ENCODE measurements at places on chromosomes 3 and 15.

DNA sequence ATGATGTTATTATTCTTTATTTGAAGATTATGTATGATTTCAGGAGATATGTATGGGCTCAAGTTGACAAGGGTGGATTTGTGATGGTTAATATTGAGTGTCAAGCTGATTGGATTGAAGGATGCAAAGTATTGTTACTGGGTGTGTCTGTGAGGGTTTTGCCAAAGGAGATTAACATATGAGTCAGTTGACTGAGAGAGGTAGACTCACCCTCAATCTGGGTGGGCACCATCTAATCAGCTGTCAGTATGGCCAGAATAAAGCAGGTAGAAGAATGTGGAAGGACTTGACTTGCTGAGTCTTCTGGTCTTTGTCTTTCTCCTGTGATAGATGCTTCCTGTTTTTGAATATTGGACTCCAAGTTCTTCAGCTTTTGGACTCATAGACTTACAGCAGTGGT, 973.7 kb downstream of the MCTP2 start:
- DNase-seq, result no peak

GRCh38 chr15:75056036-75056435, 32.6 kb downstream of the PPCDC start:
- DNase-seq, result no peak

DNA sequence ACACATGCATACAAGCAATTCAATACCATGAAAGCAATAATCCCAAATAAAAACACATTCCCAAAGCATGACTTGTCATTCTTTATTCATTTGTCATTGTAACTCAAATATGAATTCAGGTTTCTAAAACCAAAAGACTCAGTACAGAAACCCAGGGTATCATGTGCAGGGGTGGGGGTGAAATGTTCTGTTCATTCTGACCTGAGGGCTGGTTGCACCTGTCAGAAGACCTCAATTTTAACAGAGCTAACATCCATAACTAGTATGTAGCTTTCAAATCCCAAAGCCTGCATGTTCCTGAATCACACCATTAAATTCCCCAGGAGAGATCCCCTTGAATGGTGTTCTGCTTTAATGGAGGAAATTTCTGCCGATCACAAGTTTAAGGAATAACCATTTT, 738.7 kb downstream of the MCTP2 start:
- DNase-seq, result no peak

- no peak for DNase-seq
These were observed 352.1 kb upstream of the ALCAM start for GRCh38 chr3:105014631-105015030.

DNA sequence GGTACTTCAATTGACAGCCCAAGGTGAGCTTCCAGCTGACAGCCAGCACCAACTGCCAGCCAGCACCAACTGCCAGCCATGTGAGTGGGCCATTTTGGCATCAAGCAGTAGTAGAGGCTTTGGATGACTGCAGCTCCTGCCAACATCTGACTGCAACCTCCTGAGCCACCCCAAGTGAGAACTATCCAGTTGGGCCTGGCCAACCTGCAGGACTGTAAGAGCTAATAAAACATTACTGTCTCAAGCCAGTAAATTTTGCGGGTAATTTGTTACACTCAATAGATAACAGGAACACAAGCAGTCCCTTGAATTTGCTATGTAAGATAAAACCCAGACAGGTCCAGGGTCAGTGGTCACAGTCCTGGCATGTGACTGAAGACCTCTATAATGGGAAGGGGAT, 29.7 kb downstream of the EPHB1 start:
- DNase-seq, result no peak

DNA sequence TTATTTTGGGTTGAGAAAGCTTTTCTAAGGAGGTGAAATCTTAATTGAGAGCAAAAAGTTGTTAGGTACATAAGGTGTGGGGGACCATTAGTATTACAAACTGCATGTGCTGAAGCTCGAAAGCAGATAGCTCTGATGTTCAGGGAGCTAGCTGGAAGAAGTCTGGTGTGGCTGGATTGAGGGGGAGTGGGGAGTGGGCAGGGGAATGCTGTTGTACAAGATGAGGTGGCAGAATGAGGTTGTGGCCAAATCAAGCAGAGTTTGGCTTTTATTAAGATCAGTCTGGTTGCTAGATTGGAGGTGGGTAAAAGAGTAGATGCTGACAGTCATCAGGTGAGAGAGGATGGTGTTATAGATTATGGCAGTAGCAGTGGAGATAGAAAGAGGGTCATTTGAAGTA, 32.1 kb downstream of the UBE2E2 start:
- DNase-seq, result no peak

GRCh38 chr15:89083246-89083645, 5.0 kb upstream of the ABHD2 start:
- DNase-seq, result no peak

DNA sequence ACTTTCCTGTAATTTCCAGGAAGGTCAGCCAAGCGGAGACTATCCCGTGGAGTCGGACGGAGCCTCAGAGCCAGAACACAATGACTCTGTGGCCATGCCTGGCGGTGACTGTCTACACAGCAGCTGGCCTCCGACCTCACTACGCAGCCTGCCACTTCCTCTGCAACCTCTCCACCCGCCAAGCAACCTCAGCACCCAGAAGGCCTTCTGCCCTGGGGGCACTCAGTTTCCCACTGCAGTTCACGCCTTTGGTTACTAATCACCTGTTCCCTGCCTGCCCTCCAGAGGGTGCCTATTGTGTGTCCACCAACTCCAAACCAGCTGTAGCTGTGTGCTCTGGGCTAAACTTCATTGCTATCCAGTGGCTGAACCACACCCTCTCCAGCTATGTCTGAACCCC, 44.0 kb downstream of the TM2D3 start:
- DNase-seq, result no peak

- DNase-seq, result no peak
These were observed 8.0 kb upstream of the OXTR start for GRCh38 chr3:8777201-8777977.

DNA sequence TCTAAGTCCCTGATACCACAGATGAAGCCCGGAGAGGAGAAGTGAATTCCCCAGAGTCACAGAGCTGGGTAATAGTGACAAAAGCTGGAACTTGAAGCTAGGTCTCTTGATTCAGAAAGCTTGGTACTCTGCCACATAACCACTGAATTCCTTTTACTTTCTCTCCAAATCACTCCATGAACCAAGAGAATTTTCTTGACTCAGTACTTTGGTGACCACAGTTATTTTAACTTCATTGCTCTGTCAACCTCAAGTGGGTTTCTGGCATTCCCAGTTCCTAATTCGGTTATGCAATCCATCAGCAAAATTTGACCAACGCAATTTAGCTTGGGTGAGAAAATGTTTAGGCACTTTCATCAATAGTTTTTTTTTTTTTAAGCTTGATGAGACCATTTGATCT, 61.0 kb upstream of the PPARG start:
- peak; percentile 60 for DNase-seq

- no peak for DNase-seq
These were observed 271.7 kb downstream of the SHQ1 start for GRCh38 chr3:72576563-72576962.

DNA sequence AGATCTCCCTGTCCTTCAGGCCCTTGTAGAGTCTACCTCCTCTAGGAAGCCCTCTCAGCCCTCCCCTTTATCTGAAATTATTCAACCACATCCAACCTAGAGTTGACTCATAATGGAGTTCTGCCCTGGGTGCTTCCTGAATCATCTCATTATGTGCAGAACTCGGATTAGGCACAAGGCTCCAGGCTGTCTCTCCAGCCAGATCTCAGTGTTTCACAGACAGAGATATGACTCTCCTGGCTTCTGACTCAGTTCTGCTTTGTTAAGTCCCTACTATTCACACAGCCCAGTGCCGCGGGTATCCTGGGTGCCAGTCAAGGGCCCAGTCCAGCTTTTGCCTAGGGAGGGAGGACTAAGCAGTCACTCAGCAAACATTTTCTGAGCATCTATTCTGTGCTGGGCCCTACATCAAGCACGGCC, 9.3 kb downstream of the STRA6 start:
- DNase-seq, result peak; percentile 80

- DNase-seq, result no peak
These were observed 85.5 kb downstream of the TM4SF4 start for GRCh38 chr3:149560001-149560400.

GRCh38 chr15:48147358-48147757, 26.6 kb downstream of the SLC24A5 start:
- no peak for DNase-seq

DNA sequence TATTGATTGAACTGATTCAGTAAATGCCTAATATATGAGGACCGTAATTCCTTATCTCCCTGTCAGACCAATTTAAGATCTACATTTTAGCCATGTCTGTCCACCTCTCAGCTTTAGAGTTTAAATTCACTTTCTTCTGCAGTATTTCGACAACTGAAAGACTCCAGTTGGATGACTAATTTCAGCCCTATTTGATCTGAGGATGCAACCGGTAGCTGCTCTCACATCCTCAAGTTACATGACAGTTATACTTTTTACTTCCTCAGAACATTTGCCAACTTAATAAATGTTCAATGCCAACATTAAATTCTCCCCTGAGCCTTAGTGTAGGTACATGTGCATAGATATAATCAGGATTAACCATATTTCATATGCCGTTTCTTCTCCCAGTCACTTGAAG, 2.5 kb upstream of the HHLA2 start:
- no peak for DNase-seq

DNA sequence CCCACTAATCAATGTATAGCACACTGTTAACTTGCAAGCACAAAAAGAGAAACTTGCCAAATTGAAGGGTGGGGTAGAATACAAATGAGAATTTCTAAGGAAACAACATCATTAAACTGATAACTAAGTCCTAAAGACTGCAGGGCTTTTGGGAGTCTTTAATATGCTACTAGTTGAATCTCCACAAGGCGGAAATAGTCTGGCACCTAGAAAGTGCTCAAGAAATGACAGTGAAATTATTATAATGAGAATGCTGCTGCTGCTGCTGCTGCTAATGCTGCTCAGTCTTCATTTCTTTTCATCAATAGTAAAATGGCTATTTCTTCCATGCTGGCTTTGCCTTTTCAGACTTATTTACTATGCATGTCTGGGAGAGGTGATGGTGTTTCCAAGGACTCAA, 91.8 kb downstream of the BTD start:
- no peak for DNase-seq

- no peak for DNase-seq
These were observed 906.0 kb upstream of the ALCAM start for GRCh38 chr3:104460477-104461406.

DNA sequence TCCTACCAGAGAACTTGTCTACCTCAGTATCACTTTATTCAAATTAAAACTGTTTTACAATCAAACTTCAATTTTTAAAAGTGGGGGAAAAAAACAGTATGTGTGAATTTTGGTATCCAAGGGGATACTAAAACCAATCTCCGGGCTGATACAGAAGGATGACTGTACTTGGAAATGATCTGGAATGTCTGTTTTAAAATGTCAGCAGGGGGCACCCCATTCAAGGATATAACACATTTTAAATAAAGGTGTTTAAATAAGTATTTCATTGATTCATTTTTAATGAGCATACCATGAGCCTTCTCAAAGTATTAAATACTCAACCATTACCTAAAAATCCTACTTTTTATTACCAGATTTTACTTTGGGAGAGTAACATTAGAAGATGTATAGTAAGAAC, 67.9 kb downstream of the ULK4 start:
- peak; percentile 35 for DNase-seq

- no peak for DNase-seq
These were observed 85.0 kb downstream of the HES1 start for GRCh38 chr3:194220901-194221326.

- DNase-seq, result no peak
These were observed 395.1 kb downstream of the CACNA2D3 start for GRCh38 chr3:54517424-54517823.

DNA sequence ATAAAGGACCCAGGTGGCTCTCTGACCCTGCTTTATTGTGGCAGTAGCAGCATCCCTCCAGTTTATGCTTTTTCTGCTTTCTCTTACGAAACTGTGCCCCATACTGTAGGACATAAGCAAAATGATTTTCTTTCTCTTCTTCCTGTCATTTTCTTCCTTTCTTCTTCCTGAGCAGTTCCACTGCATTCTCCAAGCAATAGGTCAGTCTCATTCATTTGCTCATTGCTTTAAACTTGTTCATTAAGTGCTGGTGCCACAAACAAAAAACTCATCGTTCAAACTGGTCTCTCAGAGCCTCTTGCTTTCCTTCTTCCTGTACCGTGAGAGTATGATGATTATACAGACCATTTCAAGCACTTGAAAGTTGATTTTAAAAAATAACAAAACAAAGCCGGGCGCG, 66.8 kb downstream of the PDE8A start:
- no peak for DNase-seq

- DNase-seq, result no peak
These were observed 253.1 kb upstream of the TRIM42 start for GRCh38 chr3:140424726-140425125.

GRCh38 chr15:97914711-97915110, 45.8 kb upstream of the ARRDC4 start:
- DNase-seq, result no peak

- no peak for DNase-seq
These were observed 105.0 kb downstream of the KLHL25 start for GRCh38 chr15:85689729-85690128.

DNA sequence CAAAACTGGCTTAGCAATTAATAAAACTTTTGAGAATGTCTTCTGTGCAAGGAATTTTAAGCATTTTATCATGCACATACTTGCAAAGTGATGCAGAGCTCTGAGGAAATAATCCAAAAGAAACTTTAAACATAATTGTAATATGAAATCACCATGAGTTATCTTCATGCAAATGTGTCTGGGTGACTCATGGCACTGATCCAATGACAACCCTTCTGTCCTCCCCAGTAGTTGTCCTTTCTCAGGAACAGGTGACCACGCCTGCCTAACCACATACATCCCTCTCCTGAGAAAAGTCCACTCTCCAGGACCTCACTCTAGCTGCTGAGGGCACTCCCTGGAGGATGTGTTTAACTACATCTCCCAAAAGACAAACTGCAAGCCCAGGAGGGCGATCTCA, 530.6 kb upstream of the IL12A start:
- DNase-seq, result peak; percentile 99

DNA sequence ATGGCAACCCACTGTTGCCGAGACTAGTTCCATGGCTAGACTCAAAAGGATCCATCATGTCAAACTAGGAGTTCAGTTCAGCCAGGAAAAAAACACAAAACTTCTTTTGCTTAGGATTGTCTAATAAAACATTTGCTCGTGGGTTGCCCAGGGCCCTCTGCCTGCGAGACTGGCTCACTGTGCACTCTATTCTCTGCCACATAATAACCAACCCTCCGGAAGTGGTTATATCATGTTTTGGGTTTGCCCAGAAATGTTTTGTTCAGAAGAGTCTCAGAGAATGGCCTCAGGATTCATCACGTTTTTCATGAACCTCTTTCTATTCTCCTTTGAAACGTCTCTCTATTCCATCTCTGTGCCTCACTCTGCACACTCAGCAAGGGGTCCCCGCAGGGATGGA, 216.1 kb downstream of the SV2B start:
- no peak for DNase-seq

- no peak for DNase-seq
These were observed 44.8 kb downstream of the KBTBD12 start for GRCh38 chr3:127959873-127960272.

- DNase-seq, result no peak
These were observed 83.6 kb downstream of the CLSTN2 start for GRCh38 chr3:140018556-140018955.

GRCh38 chr3:37015642-37016041, 22.3 kb downstream of the MLH1 start:
- no peak for DNase-seq

Data from HS-27A (cell line).